Suppressor macrophage treated with lipopolysaccharide for 1 hour (primary cell): ENCODE measurements at places on chromosomes 2 and 18.

DNA sequence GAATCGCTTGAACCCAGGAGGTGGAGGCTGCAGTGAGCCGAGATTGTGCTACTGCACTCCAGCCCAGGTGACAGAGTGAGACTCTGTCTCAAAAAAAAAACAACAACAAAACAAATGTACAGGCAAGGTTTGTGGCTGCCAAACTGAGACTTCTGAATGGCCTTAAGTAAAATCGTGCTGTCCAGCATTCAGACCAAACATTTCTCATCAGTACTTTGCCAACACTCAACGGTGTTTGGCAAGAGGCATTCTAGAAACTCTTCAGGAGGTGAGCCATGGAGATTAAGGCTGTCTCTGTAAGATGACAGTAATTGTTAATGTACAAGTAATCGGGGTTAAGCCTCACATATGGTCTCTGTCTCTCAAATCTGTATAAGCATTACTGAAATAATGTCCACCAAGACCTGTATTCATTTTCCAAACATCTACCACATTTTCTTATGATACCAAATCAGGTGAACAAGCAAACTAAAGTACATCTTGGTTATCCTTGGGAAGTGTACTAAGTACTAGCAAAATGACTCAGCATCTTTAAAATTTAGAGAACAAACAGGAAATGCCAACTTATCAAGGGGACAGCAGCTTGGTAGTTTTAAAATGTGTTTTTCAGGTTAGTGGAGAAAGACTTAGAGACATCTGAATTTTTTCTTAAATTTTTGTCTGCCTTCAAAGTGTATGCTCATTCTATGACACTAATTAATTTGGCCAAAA is 29.3 kb downstream of the SERPINE2 start:
- DNase-seq, result no peak

DNA sequence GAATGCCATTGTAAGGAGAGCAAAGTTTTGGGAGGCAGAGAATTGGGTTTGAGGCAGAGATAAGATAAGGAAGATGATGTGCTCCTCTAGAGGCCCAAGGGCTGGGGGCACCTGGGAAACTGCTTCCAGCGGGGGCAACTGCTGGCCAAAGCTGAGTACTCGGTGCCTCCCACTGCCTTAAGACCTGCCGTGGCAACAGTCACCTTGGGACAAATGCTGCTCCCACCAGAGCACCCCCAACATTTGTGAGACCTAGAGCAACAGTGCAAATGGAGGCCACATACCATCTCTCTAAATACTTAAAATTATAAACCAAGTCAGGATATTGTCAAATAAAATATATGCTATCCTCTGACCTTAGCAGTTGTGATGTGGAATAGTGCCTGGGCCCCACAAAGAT is 127.1 kb downstream of the CAPN13 start:
- DNase-seq, result no peak

DNA sequence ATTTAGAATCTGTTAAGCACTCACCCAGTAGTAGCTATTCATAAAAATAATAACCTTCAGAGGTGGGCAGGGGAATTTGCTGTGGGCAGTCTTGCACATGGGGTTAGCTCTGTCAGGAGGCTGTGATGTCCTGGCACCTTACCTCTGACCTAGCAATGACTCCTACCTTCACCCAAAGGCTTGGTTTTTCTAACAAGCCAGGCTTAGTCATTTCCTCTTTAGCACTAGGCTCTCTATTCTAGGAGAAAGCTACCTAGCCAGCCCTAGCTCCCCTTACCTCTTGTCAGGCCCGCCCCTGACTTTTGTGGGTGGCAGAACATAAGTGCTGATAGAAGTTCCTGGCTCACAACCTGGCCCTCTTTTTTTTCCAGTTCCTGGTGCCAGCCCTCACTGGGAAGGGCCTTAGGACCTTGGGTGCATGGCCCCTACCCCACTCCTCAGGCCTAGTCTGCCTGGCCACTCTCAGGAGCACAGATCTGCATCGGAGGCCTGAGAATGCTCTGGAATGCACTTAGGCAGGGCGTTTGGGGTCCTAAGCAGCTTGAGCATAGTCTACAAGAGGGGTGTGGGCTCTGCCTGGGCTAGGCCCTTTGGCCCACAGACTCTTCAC is 17.7 kb downstream of the CPLX4 start:
- no peak for DNase-seq

- no peak for DNase-seq
Observed at GRCh38 chr18:46915800-46916550, 1.3 kb downstream of the PIAS2 start.
